ENCODE measurements at places on chromosomes 2 and 18.

DNA sequence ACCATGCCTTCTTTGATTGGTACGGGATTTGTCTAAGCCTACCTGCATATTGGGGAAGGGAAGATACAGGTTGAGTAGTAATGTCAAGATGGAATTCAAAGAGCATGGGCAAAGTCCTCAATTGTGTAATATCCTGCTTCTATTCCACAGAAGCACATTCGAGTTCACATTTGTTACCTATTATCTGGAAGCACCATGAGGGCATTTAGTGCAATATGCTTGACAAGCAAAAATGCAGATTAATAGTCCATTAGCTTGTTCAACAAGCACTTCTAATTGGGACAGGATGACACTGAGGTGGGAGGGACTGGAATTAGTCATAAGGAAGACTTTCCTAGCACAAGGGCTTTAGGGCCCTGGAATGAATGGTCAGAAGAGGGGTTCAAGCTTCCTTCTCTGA lies 40.5 kb downstream of the MYO5B start:
- DNase-seq: no peak

- no peak for DNase-seq
These were observed 54.4 kb downstream of the ANKMY1 start for GRCh38 chr2:240503375-240503774.

GRCh38 chr18:23149570-23149969 lies 14.3 kb downstream of the CABLES1 start:
- no peak for DNase-seq

- DNase-seq: no peak
These were observed 684.4 kb upstream of the SYT4 start for GRCh38 chr18:43961722-43962121.

- no peak for DNase-seq
These were observed 8.8 kb upstream of the FECH start for GRCh38 chr18:57595347-57595746.

- DNase-seq: no peak
These were observed 112.2 kb downstream of the SRBD1 start for GRCh38 chr2:45498661-45499550.

- DNase-seq: no peak
These were observed 129.3 kb downstream of the RDH14 start for GRCh38 chr2:18430996-18431748.

DNA sequence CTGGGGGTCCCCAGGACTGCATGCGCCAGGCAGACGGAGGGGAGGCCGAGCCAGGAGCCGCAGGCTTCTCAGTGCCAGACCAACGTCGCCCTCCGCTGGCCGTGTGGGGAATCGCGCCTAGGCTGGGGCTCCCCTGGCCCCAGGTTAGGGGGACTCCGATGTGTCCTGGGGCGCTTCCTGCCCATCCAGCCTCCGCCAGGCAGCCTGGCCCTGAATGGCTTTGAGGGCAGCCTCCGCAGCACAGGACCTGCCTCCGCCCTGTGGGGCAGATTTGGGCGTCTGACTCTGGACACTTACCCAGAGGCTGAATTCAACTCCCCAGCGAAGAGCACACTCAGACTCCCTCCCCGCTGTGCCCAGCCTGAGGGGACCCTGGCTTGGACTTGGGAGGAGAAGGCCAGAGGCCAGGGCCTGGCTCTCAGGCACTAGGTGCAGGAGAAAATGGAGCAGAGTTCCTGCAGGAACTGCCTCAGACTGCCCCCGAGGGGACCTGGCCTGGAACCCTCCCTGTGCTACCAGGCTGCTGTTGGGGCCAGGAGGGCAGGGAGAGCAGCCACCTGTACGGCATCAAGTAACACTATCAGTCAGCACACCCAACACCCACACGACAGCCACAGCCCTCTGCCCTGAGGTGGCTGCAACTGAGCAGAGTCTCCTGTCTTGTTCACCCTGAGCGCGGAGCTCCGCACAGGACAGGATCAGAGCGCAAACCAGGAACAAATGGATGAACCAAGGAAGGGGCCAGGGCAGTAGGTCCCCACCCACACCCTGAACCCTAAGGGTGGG lies 597 bp upstream of the TEKT4 start:
- no peak for DNase-seq

GRCh38 chr2:134682726-134683125 lies 36.1 kb downstream of the TMEM163 start:
- no peak for DNase-seq

- no peak for DNase-seq
These were observed 290.6 kb downstream of the ZNF521 start for GRCh38 chr18:25061395-25061794.

- DNase-seq: no peak
These were observed 17.3 kb upstream of the GPR55 start for GRCh38 chr2:230942371-230942770.
